Hematopoietic multipotent progenitor cell treated with erythropoietin and hydrocortisone succinate and interleukin-3 and kit ligand, for 4 days (in vitro differentiated cells): ENCODE measurements at places on chromosomes 6 and 20.

GRCh38 chr6:111866857-111867256 is 6.4 kb downstream of the FYN start:
- no peak for DNase-seq

- no peak for DNase-seq
These were observed 58.4 kb downstream of the SNAP25 start for GRCh38 chr20:10276878-10277580.

- peak; percentile 66 for DNase-seq
These were observed 192.7 kb upstream of the PMEPA1 start for GRCh38 chr20:57902473-57902872.

- DNase-seq: peak; percentile 72
These were observed 21.9 kb upstream of the BEND6 start for GRCh38 chr6:56932910-56933477.

GRCh38 chr20:37939701-37940560 is 37.0 kb downstream of the VSTM2L start:
- DNase-seq: no peak

DNA sequence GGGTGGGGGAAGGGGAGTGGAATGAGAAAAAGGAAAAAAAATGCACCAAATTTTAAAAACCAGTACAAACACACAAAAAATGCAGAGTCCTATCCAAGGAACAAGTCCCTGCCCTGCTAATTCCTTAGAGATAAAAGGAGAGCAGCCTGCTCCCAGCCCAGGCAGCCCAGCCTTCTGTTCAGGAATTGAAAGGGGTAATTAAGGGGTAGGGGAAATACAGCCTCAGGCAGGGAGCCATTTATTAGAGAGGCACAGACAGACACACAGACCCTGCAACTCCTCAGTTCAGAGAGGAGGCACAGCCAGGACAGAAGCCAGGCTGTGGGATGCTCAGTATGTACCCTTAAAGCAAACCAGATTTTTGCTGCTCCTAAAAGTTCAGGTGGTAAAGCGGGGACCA is 137.2 kb downstream of the EYA2 start:
- DNase-seq: no peak

DNA sequence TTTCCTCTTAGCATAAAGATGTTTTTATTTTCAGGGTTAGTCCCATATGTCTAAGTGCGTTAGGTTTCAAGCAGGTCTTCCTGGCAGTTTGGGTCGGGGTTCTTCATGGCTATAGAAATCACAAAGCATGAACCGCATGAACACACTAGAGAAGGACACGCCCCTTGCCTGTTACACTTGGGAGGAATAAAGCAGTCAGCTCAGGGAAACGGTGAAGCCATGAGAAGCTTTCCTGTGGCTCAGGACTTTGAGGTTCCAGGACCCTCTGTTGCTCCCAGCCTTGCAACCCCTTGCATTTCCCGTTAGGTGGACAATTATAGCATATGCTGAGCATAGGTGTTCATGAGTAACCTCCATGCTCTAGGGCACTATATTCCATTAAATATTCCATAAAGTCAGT is 96.7 kb downstream of the SYCP2 start:
- DNase-seq: no peak

DNA sequence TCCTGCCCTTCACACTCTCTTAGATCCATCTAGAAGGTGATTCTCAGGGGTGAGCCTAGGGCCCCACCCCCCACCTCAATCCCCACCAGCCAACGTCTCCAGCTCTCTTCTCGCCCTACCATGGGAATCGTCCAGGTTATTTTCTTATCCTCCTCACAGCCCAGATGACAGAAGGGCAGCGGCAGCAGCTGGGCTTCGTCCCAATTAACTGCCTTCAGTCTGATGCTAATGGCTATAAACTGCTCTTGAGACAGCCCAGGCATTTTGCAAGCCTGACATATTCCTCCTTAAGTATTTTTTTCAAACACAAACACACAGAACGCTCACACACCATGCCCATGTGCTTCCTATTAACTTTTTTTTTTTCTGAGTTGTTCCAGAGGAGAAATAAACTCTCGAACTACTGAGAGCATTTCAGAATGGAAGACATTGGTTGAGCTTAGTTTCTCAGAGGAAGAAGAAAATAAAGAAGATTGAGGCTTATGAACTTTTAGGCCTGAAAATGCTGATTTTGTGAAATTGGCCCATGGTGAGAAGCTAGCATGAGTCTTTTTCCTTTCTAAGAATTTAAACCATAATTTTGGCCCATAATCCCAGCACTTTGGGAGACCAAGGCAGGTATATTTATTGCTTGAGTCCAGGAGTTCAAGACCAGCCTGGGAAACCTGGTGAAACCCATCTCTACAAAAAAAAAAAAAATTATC is 124.6 kb downstream of the EYA2 start:
- DNase-seq: no peak

GRCh38 chr20:8972963-8973705 is 95.8 kb upstream of the PLCB4 start:
- DNase-seq: no peak

- peak; percentile 67 for DNase-seq
These were observed 1.6 kb upstream of the CD93 start for GRCh38 chr20:23087587-23088251.

- no peak for DNase-seq
These were observed 8.2 kb upstream of the PYGB start for GRCh38 chr20:25239387-25240370.

- peak; percentile 68 for DNase-seq
These were observed 39.5 kb upstream of the REV3L start for GRCh38 chr6:111522393-111523020.

GRCh38 chr6:40536442-40536841 is 50.7 kb downstream of the LRFN2 start:
- DNase-seq: peak; percentile 16

DNA sequence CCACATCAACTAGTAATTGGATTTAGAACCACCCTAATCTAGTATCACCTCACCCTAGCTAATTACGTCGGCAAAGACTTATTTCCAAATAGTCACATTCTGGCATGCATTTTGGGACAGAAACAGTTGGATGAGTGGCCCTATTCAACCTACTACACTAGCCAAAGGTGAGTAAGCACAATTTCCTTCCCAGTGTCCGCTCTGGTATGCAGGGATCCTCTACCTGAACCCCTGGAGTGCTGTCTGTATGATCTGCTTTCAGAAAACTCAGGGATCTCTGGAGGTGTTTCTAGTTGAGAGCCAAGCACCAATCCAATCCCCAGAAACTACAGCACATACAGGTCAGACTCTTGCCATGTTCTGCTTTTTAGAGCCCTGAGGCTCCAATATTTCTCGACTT is 717.4 kb upstream of the MANEA start:
- no peak for DNase-seq

DNA sequence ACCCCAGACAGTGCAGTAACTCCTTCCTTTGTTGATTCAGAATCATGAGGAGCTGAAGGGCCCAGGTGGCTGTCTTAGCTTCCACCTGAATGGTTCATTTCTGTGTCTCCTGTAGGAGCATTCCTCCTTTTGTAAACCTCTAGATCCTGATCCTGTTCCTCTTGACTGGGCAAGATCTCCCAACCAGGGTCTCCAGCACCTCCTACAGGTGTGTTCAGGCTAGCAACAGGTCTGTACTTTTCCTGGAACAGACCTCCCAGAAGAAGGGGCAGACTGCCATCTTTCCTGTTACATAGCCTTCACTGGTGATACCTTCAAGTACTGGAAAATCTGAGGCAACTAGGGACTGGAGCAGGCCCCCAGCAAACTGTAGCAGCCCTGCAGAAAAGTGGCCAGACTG is 35.2 kb downstream of the HLA-B start:
- DNase-seq: no peak

GRCh38 chr20:14559612-14560011 is 222.2 kb upstream of the FLRT3 start:
- DNase-seq: no peak

DNA sequence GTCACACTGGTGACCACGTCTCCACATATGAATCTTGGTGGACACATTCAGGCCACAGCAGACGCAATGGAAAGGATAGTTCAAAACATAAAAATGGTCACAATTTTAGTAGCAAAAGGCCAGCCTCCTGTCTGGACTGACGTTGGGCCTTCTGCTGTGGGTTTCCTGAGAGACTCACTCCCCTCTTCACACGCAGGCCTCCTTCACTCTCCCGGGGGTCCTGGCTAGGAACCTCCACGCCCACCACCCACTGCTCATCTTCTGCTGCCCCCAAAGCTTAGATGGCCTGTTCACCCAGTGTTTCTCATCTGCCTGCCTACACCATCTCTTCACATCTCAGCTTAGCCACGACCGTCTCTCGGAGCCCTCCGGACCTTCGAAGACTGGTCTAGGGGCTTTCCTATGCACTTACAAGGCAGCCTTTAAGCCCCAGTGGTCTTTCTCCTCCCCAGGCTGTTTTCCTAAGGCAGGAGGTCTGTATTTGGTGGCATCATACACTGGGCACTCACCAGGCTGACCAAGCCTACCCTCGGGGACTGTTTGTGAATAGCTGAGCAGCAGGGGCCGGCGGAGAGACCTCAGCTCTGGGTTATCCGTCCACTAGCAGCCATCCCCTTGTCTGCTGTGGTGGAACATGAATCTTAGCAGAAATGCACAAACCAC is 46.6 kb upstream of the AFDN start:
- DNase-seq: no peak

DNA sequence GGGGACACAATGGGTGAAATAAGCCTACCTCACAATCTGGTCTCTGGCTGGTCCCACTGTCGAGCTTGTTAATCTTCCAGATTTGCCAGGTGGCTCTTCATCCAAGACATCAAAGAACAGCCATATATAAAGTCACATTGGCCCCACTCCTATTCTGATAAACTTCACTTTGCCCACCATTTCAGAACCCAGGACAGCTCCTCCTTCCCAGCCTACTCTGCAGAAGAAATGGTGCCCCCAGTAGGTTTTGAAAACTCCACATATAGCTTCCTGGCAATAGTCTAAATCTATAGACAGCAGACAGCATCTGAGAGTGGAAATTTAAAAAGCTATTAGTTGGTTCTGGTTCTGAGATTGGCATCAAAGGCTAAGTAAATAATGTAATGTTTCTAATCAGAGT is 143.1 kb upstream of the PCSK2 start:
- DNase-seq: peak; percentile 13
